Pancreas (tissue), 10 donors: ENCODE measurements at places on chromosomes 7 and 10. TPM values are rescaled to one million over a fixed set of nuclear protein-coding genes. Genes with fewer than 3 reads are reported as not detected.
A peak's percentile ranks its signal among the peaks of the same experiment; 100 is the strongest.

TSPAN13 gene
- total RNA-seq: 50.4 TPM

EVX1 gene
- not detected for total RNA-seq

BICC1 gene
- 24.1 TPM for total RNA-seq

GRCh38 chr7:47432671-47433563 is 149.0 kb downstream of the TNS3 start:
- H3K4me1 ChIP-seq: no peaks in the 10 kb centered on the region
- peaks cover 5% of the 10 kb centered on the region for H3K36me3 ChIP-seq
- no peak overlapping the region for H3K4me3 ChIP-seq
- no peak overlapping the region for H3K27ac ChIP-seq
- H3K27me3 ChIP-seq: no peaks in the 10 kb centered on the region

DNA sequence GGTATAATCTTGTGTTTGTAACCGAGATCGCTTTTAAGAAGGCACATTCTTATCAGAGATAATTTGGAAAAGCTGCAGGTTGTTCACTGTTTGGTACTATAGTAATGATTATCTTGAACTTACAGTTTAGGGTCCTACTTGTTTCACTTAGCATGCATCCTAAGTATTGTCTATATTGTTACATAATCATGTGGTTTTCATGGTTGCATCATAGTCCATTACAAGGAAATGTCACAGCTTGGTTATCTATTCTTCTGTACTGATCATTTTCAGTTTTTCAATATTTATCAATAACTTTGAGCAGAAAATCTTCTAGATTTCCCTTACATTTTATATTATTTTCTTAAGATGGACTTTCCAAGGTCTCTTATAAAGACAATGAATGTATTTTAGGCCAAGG is 116.3 kb downstream of the PLPP4 start:
- no peak overlapping the region for H3K4me3 ChIP-seq
- H3K4me1 ChIP-seq: no peaks in the 10 kb centered on the region
- no peak overlapping the region for H3K27ac ChIP-seq
- no peaks in the 10 kb centered on the region for H3K36me3 ChIP-seq
- no peak for DNase-seq
- H3K27me3 ChIP-seq: no peaks in the 10 kb centered on the region

- H3K27ac ChIP-seq: no peak overlapping the region
- peaks cover 61% of the 10 kb centered on the region for H3K4me1 ChIP-seq
- DNase-seq: no peak
Observed at GRCh38 chr10:50574931-50575330, 48.8 kb downstream of the SGMS1 start.

GRCh38 chr10:48943096-48943495 is 3.5 kb upstream of the LRRC18 start:
- H3K27me3 ChIP-seq: no peaks in the 10 kb centered on the region
- H3K4me3 ChIP-seq: no peak overlapping the region
- no peak for DNase-seq
- no peaks in the 10 kb centered on the region for H3K4me1 ChIP-seq
- no peak overlapping the region for H3K27ac ChIP-seq
- H3K36me3 ChIP-seq: no peaks in the 10 kb centered on the region

DNA sequence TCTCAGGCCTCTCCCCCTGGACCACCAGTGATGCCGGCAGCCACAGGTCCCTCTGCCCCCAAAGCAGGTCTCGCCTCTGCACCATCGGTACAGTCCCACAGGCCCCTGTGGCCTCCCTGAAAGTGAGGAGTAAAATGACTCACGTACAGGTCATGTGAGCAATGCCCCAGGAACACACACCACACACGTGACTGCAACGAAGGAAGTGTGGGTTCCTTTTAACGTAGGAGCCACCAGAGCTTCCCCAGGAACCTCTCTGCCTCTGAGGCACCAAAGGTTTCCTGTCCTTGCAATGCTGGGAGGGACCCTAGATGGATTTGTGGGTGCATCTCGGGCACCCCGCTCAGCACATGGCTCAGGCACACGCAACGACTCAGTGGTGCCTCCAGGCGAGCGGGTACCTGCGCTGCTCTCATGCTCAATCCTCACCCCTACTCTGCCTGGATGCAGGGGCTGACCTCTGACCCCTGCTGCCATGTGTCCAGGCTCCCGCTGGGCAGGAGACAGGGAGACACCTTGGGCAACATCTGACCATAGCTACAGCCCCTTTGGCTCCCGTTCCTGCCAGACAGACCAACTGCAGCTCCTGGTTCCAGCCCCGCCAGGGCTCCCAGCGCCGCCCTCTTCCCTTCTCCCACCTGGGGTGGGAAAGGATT is 120.7 kb downstream of the PRKAG2 start:
- no peaks in the 10 kb centered on the region for H3K4me1 ChIP-seq
- H3K27ac ChIP-seq: no peak overlapping the region
- H3K27me3 ChIP-seq: no peaks in the 10 kb centered on the region
- H3K36me3 ChIP-seq: no peaks in the 10 kb centered on the region
- H3K4me3 ChIP-seq: no peak overlapping the region

DNA sequence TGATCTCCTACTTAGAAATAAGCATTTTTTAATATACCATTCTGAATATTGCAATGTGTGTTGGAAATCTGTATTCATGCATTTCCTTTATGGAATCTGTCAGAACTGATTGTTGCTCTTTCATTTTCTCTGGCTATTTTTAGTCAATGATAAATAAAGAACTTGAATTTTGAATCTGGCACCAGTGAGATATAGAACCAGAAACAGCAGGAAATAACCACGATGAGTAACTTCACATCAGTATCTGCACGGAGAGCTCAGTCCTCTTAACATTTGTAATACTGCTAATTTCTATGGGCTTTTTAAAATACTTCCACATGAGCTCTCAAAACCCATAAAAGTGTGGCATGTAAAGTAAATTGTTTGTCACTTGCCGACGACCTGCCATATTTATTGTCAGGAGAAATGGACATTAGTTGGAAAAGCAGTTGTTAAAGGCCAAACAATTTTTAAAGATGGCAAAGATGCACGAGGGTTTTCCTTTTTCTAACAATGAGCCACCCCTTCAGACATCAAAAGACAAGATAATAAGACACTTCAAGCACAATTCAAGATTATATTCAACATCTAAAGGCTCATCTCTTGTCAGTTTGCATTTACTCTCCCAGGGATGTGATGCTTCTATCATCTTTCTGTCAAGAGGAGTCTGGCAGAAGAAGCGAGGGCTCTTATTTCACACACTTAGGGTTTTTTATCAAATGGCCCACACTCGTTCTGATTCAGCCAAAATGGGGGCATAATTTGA is 118.3 kb downstream of the POU6F2 start:
- no peak for DNase-seq
- no peak overlapping the region for H3K27ac ChIP-seq
- H3K36me3 ChIP-seq: no peaks in the 10 kb centered on the region
- no peaks in the 10 kb centered on the region for H3K27me3 ChIP-seq
- H3K4me3 ChIP-seq: no peak overlapping the region

- DNase-seq: peak; percentile 29
- H3K36me3 ChIP-seq: no peaks in the 10 kb centered on the region
- H3K27ac ChIP-seq: no peak overlapping the region
- H3K4me3 ChIP-seq: no peak overlapping the region
- no peaks in the 10 kb centered on the region for H3K4me1 ChIP-seq
Observed at GRCh38 chr7:68176974-68177373, 1180.3 kb downstream of the TYW1 start.

DNA sequence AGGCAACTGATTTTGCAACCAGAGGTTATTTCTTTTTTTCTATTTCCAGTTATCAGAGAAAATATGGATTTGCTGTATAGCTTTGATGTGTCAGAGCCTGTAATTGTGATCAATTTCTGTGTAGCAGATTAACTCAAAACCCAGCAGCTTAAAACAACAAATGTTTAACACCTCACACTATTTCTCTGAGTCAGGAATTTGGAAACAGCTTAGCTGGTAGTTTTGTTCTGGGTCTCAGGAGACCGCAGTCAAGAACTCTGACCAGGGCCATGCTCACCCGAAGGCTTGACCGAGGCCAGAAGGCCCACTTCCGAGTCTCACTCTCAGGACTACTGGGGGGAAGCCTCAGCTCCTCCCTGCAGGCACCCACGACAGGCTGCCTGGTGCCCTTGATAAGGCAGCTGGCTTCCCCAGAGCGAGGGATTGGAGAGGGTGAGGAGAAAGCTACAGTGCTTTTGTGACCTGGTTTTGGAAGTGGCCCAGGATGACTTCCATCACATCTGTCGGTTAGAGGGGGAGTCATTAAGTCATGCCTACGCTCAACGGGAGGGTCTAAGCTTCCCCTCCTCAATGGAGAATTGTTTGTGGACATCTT is 105.7 kb upstream of the SHH start:
- H3K4me1 ChIP-seq: peaks cover 4% of the 10 kb centered on the region
- DNase-seq: no peak
- no peaks in the 10 kb centered on the region for H3K36me3 ChIP-seq

DNA sequence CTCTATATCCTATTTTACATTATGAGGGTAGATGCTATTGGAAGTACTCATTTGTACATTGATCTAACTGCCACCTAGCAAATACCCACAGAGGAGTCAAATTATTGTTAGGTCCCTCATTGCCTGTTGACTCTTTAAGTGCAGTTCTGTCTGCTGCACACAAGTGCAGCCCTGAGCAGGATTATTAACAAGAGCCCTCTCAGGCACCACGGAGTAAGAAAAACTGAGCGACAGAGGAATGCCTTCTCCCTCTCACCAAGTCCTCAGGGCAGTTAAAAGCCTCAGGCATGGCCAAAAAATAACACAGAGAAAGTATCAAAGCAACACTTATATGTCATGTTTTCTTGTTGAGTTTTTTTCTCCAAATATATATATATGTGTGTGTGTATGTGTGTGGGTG is 340.0 kb upstream of the NRG3 start:
- H3K27me3 ChIP-seq: no peaks in the 10 kb centered on the region
- no peaks in the 10 kb centered on the region for H3K4me1 ChIP-seq
- no peak overlapping the region for H3K4me3 ChIP-seq
- no peak overlapping the region for H3K27ac ChIP-seq
- no peaks in the 10 kb centered on the region for H3K36me3 ChIP-seq
- no peak for DNase-seq

- peak overlapping the region; percentile 17 for H3K4me3 ChIP-seq
- peaks cover 13% of the 10 kb centered on the region for H3K4me1 ChIP-seq
- no peaks in the 10 kb centered on the region for H3K36me3 ChIP-seq
- no peaks in the 10 kb centered on the region for H3K27me3 ChIP-seq
Observed at GRCh38 chr7:95609277-95609971, 13.1 kb upstream of the PDK4 start.
